ENCODE measurements at places on chromosomes 4 and X.

DNA sequence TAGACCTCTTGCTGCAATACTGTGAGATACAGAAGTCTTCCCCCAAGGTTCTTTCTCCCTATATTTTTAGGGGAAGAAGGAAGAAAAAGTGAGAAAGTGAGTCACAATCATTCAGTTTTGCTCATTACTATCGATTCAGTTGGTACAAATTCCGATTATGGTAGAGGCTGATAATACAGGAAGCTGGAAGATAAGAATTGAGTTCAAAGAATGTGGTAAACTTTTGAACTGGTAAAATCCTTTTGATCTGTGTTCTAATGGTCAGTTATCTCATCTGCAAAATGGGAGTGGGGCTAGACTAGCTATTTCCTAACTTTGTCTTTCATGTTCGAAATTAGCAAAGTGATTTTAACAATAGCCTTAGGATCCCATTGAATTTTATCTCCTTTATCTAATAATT lies 101.4 kb upstream of the FAT1 start:
- DNase-seq = no peak

DNA sequence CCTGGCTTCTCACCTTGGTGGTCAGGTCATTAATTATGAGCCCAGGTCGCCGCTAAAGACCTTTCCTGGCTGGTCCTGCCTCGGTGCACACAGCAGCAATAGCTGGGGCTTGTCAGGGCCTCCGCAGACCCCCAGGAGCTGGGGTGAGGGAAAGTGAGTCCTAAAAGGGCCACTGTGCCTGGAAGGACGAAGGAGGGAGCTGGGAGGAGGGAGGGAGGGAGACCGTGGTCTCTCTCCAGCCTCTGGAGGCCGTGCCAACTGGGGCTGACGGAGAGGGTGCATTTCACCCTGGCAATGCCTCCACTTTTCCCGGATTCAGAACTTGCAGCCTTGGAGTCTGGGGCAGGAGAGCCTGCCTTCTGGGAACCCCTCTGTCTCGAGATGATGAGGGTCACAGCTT lies 60.4 kb downstream of the CRLF2 start:
- no peak for DNase-seq

- no peak for DNase-seq
Observed at GRCh38 chrX:21487832-21488231, 113.6 kb downstream of the CNKSR2 start.

DNA sequence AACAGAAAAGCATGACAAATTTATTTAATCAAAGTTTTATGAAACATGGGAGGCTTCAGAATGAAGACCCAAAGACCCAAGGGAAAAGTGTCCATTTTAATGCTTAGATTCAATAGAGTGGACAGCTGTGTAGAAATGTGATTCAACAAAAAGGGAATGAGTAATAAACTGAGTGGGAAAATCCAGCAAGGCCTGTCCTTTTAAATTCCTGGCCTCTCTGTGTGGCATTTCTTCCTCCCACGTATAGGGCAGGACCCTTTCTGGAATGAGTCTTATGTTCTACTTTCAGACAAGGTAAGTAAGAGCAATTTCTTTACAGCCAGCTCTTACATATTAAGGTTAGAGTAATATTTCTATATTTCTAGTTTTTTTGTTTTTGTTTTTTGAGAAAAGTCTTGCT lies 14.5 kb downstream of the AASDH start:
- no peak for DNase-seq

DNA sequence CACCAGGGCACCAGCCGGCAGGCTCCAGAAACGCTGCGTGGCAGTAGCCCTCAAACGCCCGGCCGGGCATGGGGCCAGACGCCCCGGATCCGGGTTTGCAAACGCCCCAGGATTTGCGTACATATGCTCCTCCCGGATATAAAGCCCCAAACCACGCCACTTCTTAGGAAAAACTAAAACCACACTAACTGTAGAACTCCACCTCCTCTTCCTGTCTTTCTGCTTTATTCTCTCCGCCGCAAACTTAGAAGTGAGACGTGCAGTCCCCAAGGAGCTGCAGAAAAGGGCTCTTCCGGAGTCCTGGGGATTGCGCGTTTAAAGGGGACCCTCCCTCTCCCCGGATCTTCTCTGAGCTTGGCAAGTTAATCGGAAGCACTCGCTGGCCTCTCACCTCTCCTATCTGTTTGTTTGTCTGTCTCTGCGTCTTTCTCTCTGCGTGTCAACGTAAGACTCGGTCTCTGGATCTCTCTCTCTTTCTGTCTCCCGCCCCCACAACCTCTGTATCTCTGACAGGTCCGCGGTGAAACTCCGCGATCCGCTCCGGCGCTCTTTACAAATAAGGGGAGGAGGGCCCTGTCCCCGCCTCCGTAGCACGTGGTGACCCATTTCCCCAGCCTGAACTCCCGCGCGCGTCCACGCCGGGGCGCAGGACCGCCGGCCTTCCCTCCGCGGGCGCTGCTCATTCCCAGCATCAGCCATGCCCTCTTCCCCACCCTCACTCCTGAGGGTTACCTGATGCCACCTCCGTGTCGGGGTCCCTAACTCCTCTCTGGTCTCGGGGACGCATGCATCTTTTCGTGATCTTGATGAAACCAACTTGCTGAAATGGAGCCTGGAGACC lies at the start of gene SLC39A8:
Gene SLC39A8 (minus strand): TSS at position 529 of the 841 bp plus-strand sequence. CDS start 820 bp downstream, outside the sequence.
- DNase-seq = peak; percentile 96

Data from NAMALWA (cell line).